ENCODE measurements at places on chromosomes 7 and 10.

DNA sequence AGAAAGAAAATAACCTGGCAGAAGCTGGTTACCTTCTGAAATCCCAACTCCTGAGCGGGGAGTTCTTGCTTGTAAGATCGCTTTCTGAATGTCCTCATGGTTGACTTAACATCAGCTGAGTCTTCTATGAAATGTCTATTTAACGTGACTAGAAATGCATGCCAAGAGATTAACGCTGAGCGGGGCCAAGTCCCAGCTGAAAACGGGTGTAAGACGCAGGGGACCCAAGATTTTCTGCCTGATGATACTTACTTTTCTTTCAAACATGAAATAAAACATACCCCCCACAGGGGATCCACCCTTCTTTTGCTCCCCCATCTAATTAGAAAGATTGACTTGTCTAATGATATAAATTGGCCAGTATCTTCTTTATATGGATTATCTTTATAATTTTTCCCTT lies 14.9 kb downstream of the OR9A2 start:
- no peak for DNase-seq

DNA sequence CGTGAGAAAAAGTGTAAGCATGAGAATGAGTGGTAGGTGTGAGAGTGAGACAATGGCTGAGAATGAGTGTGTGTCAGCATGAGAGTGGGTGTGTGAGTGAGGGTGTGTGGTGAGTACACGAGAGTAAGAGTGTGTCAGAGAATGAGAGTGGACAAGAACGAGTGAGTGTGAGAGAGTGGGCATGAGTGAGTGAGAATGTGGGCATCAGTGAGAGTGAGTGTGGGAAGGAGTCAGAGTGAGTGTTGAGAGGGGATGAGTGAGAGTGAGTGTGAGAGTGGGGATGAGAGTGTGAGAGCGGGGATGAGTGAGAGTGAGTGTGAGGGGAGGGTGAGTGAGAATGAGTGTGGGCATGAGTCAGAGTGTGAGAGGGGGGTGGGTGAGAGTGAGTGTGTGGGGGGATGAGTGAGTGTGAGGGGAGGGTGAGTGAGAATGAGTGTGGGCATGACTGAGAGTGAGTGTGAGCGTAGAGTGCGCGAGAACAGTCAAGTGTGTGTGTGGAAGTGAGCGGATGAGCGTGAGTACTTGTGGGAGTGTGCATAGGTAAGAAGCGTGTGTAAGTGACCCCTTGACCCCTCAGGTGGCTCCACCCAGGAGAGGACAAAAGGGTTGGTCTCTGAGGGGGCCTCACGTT lies 75.8 kb downstream of the GOLGA7B start:
- DNase-seq, result no peak

GRCh38 chr7:76267107-76267893 lies 35.2 kb upstream of the HSPB1 start:
- no peak for DNase-seq

GRCh38 chr10:35335133-35336083 lies 901 bp upstream of the CCNY start:
- DNase-seq, result no peak

- no peak for DNase-seq
Observed at GRCh38 chr7:751826-752225, 24.7 kb upstream of the PRKAR1B start.

- DNase-seq, result no peak
Observed at GRCh38 chr7:122965306-122965705, 30.2 kb downstream of the TAS2R16 start.

DNA sequence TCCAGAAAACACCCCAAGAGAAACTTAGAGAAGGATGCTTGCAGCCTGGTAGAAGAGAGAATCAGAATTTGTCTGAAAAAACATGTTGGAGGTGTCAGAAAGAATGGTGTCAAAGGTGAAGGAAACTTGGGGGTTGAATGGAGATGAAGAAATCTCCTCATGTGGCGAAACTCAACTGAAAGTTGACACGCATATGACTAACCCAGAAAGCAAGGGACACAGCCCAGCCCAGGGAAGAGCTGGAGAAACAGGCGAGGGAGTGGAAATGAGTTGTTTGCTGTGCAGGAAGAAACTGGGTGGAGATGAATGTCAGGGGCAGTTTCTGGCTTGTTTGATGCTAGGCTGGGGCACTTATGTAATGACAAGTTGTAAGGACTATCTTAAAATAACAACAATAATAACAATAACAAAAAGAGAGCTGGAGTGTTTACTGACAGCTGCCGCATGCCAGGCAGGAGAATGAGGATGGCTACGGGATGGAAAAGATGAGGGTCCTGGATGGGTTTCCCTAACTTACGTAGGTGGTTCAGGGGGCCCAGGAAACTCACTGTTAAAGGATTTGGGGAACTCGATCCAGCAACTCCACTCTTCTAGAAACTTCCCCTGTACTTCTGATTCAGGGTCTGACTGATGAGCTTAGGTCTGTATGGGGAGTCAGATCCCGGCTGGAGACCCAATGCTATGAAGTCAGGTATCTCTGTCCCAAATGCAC lies 57.4 kb downstream of the MAP3K8 start:
- no peak for DNase-seq

DNA sequence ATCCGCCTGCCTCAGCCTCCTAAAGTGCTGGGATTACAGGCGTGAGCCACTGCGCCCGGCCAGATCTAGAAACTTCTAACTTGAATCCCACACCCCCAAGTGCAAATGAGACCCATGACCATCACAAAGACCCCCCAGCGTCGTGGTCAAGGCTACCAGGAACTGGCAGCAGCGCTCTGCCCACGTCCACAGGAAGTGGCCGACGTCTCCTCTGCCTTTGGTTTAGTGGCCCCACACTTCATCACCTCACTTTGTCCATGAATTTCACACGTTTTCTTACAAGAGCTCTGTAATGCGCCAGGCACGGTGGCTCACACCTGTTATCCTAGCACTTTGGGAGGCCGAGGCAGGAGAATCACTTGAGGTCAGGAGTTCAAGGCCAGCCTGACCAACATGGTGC lies 53.5 kb upstream of the TNRC18 start:
- DNase-seq, result no peak

DNA sequence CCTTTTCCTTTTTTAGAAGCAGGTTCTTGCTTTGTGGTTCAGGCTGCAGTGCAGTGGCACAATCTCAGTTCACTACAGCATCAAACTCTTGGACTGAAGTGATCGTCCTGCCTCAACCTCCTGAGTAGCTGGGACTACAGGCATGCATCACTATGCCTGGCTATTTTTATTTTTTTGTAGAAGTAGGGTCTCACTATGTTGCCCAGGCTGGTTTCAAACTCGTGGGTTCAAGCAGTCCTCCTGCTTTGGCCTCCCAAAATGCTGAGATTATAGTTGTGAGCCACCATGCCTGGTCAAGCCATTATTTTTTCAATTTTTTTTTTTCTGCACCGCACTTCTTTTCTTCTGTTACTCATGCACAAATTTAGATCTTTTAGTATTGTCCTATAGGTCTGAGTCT lies 154.7 kb downstream of the ADK start:
- DNase-seq, result no peak

- DNase-seq, result no peak
Observed at GRCh38 chr7:56125831-56126230, 9.6 kb upstream of the NUPR2 start.

DNA sequence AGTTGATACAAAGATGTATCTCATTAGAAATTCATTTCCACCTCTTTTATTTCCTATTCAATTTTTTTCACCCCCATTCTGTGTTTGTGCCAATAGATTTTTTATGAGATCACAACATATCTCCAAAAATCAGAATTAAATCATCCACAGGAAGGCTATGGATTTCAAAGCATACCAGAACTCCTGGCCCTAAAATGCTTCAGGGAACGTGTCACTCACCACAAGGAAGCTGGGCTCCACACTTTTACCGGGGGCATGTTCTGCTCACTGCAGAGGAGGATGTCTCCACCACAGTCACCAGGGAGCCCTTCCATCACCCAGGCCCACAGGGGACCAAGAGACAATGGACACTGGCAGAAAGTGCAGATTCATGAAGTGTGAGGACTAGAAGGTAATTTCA lies 456.8 kb downstream of the KCNMA1 start:
- no peak for DNase-seq

GRCh38 chr7:30800785-30801252 lies 29.6 kb downstream of the MINDY4 start:
- DNase-seq, result peak; percentile 73

- DNase-seq, result no peak
Observed at GRCh38 chr10:73916761-73917470, 6.0 kb downstream of the PLAU start.

GRCh38 chr10:132539894-132540293 lies 2.3 kb downstream of the INPP5A start:
- DNase-seq, result no peak

DNA sequence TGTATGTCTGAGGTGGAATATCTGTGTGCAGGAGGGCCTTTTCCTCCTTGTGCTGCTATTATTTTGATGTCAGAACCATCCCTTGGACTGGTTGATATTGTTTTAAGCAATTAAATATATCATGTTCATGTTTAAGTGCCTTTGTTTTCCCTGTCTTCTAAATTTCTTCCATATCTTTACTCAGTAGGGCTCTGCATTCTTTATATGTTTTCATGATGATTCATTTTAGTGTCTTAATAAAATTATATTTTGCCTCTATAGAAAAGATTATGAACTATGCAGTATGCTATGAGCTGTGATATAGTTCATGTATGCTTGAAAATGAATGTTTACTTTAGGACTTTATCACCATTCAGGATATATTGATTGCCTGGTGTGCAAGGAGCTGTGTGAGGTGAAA lies 34.8 kb downstream of the AHR start:
- no peak for DNase-seq

Data from islet precursor cell (in vitro differentiated cells).